ENCODE measurements at places on chromosomes 2 and 18.

DNA sequence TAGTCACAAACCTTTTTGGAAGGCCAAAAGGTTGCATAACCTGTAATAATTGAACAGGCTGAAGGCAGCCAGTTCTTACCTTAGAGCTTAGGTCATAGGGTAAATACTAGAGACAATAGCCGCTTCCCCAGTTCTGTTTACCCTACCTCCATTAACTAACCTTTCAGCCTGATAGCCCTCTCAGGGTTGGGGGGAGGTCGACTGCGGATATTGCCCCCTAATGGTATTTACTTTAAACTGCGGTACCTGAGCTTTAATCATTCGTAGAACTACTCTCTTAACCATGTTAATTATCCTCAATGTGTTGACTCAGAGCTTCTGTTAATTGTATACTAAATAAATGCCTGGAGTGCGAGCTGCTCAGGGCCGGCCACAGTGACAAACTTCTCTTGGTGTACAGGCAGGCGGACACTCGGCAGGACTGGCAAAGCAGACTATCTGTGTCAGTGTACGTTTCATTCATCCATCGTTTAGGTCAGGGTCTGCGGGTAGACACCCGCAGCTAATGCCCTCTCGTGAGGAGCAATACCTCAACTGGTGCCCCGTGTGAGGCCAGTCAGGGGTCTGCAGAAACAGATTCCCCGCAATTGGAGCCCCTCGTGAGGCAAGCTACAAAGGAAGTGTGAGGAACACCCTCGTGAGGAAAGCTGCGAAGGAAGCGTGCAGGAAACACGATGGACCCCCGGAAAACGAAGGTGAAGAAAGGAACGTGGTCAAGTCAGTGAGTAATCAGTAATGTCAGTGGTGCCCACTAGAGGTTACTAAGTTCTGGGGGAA lies 115.3 kb upstream of the SCN7A start:
- no peak for DNase-seq

DNA sequence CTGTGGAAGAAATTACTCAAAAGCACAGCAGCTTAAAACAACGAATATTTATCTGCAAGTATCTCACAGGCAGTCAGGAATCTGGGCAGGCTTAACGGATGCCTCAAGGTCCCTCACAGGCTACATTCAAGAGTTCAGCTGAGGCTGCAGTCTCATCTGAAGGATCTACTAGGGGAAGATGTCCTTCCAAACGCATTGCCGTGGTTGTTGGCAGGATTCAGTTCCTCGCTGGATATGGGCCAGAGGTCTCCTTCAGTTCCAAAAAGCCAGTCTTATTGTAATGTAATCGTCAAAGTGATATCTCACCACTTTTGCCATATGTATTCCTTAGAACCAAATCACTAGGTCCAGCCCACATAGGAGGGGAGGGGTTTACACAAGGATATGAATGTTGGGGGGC lies 98.2 kb upstream of the EPAS1 start:
- DNase-seq = no peak

DNA sequence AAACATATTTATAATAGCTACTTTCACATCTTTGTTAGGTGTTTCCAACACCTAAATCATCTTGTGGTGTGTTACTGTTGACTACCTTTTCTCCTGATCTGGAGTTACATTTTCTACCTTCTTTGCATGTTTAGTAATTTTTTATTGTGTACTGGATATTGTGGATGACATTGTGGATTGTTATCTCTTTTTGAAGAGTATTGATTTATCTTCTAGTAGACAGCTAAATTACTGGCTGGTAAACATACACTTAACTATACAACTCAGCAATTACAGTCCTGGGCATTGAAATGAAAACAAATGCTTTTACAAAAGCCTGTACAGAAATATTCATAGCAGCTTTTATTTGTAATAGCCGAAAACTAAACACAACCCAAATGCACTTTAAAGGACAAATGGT lies 150.8 kb downstream of the PTRHD1 start:
- no peak for DNase-seq

- no peak for DNase-seq
Measured at GRCh38 chr2:204533629-204534370, 11.5 kb upstream of the PARD3B start.

GRCh38 chr2:23381084-23381483 lies 3.9 kb upstream of the KLHL29 start:
- DNase-seq = no peak
